Cortex of kidney (tissue), 1 donor: ENCODE measurements at places on chromosomes 6 and 20.

GRCh38 chr20:4794846-4795245 lies 73.1 kb downstream of the PRND start:
- no peak for DNase-seq

DNA sequence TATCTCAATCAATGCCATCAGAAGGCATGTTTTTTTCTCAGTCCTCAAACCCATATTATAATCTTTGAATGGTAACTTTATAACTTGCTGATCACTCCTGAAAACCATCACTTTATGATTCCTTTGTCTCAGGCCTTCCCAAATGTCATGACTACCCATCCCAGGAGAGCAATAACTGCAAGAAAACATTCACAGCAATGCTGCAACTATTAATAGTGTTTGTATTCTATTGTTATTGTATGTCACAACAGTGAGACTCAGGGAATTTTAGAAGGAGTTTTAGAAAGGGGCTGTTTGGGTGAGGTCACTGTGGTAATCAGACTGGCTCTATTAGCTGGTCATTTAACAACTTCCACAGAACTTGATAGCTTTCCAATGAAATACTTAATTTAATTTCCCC lies 301.4 kb upstream of the TBX18 start:
- DNase-seq, result no peak

DNA sequence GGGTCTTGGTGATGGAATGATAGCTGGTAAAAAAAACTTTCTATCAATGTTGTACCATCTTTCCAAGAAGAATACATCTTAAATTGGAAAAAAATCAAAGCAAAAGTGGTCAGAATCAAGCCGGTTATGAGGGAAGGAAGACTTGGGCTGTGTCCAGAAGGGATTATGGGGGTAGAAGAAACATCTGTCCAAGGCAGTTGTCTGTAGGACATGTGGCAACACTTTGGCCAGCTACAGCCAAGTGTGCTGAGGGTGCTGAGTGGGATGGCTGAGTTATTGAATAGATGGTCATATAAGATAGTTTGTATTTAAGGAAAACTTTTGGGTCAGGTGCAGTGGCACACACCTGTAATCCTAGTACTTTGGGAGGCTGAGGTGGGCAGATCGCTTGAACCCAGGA lies 38.4 kb downstream of the INSM1 start:
- no peak for DNase-seq

DNA sequence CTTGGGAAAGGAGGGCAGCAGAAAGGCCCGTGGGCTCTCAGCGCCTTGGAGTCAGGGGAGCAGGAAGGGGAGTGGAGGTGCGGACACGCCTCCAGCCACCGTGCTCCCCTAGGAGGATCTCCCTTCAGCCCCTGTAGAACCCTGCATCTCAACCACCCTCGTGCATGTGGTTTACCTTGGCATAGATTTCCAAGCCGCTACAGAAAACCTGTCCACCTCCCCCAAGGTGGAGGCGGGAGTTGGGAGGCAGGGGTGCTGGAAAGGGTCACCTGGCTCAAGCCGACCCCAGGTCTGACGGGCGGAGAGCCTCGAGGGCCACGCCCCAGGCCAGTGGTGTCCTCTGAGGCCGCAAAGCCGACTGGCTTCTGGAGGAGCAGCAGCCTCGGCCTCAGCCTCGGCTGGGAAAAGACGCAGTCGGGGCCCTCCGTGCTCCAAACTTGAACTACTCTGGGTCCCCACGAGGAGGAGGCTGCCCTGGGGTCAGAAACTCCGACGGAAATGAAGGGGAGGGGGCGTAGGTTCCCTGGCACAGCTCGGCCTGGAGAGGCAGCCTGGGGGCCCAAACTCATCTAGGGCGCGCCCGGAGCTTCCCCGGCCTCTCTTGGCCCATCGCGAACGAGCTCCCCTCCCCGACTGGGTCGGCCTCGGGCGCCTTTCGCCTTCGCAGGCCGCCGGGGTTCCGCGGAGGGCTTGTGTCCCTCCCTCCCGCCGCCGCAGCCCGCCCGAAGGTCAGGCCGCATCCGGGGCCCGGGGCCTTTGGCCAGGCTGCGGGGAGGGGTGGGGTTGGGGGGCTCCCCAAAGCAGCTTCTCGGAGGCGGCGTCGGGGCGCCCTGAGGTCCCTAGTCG lies 6.3 kb upstream of the FOXF2 start:
- no peak for DNase-seq

- DNase-seq, result no peak
Measured at GRCh38 chr6:53495506-53496499, 49.1 kb downstream of the GCLC start.

DNA sequence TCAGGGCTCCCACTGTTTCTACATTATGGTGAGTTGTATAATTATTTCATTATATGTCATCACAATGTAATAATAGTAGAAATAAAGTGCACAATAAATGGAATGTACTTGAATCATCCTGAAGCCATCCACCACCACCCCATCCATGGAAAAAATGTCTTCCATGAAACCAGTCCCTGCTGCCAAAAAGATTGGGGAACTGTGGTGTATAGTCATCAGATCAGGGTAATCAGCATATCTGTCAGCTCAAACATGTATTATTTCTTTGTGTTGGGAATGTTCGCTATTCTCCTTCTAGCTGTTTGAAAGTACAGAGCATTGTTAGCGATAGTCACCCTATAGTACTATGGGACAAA lies 33.8 kb upstream of the SLC22A23 start:
- DNase-seq, result no peak

DNA sequence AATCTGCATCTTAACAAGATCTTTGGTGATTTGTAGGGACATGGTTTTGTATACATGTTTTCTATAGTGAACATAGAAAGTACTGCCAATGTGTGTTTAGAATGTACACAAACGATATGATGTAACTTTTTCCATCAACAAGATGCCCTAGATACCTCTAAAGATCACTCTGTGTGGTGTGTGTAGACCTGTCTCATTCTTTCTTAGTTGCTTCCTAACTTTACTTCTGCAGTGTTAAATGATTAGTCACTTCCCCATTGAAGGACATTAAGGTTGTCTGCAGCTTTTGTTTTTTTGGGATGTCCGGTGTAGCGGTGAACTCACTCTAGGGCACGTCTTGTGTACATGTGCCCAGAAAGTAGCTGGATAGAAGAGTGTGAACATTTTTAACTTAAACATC lies 35.9 kb downstream of the CDYL start:
- no peak for DNase-seq

DNA sequence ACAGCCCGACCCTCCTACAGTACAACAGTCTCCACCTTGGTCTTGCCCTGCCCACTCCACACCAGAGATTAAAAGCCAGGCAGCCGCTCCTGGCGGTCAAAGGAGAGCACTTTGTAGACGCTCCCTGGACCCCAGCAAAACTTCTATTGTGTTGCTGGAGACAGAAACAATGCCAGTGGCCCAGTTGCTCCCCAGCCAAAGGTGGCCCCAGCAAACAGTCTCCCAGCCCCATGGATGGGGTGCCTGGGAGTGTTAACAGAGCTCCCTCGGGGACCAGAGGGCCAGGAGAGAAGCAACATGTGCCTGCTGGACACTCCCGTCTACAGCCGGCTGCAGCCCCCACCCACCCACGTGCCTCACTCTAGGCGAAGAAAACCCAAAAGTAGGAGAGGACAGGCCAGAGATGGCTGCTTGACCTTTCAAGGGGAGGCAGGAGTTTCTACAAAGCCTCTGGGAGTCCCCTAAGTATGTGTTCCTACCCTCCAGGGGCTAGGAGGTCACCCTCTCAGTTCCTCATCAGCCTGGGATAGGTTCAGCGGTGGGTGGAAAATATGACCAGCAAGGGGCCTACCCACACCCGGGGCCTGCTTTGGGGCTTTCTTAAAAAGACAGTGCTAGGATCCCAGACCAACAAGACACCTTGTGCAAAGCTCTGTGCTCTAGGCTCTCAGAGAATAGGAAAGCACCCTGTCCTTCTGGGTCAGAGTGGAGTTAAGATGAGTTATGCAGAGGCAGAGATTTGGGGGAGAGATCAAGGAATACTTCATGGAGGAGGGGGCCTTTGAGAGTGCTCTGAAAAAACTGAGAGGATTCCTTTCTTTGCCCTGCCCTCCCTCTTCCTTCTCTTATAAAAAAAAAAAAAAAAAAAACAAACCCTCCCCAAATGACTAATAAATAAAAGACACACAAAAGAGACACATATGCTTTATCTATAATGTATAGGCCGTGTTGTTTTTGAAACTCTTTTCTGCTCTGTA lies 19.0 kb upstream of the PREX1 start:
- DNase-seq, result no peak

GRCh38 chr6:163721922-163722692 lies 307.6 kb downstream of the QKI start:
- no peak for DNase-seq

DNA sequence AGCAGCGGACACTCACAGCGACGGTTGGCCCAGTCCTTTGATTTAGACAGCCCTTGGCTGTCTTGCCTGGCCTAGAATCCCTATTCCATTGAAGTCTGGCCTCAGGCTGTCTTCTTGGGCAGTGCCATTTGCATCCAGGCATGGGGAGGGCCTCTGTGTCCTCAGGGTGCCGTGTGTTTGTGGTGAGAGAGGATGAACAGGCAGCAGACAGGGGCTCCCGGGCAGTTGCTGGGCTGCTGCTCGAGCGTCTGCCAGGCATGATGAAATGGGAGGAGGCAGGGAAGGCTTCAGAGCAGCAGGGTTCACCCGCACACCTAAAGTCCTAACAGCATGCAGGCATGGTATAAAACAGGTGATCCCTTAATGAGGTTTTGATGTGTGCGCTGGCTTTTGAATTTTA lies 126.9 kb downstream of the SOBP start:
- no peak for DNase-seq

DNA sequence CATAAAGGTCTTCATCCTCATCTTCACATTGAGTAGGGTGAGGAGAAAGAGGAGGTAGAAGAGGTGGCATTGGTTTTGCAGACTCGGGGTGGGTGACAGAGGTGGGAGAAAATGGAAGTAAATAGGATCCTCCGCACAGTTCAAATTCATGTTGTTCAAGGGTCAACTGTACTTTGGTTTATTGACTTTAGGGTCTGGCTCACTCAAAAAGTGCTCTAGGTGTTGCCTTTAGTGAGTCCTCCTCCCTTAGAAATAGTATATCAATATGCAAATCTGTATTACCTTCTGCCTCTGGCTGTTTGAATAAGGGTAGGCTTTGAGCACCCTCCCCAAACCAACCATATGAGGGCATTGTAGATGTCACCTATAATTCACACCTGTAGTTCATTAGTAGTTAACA lies 54.7 kb downstream of the KIF6 start:
- DNase-seq, result no peak

GRCh38 chr6:25352285-25352684 lies 73.1 kb downstream of the CARMIL1 start:
- DNase-seq, result no peak

GRCh38 chr20:32858701-32859372 lies at the start of gene EFCAB8:
EFCAB8 (plus strand) TSS chr20:32858923; CDS start chr20:32863793, 4,870 bp downstream.
- no peak for DNase-seq

- DNase-seq, result no peak
Measured at GRCh38 chr6:31712296-31712695, 2.9 kb upstream of the LY6G6D start.

GRCh38 chr20:14830466-14830865 lies 493.1 kb upstream of the FLRT3 start:
- no peak for DNase-seq

GRCh38 chr6:139325125-139325524 lies 33.3 kb upstream of the TXLNB start:
- DNase-seq, result no peak

DNA sequence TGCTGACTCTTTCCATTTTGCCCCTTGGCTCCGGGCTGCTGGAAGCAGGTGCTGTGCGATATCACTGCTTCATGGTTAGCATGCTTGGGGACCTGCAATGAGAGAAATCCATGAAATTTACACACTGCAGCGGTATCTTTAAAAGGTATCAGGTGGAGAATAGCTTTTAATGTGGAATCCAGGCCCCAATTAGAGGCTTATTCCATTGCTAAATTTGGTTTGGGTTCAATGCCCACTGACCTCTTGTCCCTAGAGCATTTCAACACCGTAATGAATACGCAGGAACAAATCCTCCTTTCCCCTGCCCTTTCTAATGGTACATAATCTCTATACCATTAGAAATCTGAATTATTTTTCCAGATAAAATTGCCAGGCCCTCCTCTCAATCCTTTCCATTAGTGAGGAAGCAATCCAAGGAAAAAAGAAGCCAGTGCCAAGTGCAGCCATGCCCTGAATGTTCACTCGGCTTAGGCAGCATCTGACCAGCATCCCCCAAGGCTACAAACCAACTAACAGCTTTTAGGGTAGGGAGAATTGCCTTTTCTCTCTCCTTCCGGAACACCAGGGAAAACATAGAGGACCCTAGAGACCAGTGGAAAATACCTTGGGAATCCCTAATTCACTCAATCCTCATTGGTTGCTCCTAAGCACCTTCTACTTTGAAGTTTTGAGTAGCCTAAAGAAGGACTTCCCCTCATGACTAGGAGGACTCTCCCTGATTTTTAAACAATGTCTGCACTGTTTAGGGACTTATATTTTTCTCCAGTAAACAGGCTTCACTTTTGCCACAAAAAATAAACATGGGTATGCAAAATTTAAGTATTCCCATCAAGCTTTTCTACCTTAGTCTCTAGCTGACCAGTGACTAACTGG lies 143.1 kb downstream of the QRSL1 start:
- DNase-seq, result no peak

DNA sequence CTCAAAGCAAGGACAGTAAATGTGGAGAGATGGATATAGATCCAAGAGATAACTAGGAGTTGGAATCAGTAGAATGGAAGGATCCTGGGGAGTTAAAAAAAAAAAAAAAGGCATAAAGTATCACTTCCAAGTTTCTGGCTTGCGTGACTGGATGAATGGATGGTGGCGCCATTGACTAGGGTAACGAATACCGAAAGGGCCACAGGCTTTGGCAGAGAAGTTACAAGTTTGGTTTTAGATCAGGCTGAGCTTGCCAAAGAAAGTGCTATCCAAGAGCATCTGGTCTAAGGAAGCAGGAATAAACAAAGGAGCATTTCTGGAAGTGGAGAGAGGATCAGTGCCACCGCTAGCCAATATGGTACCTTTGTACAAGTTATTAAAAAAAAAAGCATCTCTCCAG lies 17.5 kb downstream of the L3MBTL1 start:
- no peak for DNase-seq

- DNase-seq, result no peak
Measured at GRCh38 chr20:13166011-13166410, 55.1 kb upstream of the ISM1 start.

GRCh38 chr6:154849475-154849874 lies 116.3 kb downstream of the SCAF8 start:
- no peak for DNase-seq

DNA sequence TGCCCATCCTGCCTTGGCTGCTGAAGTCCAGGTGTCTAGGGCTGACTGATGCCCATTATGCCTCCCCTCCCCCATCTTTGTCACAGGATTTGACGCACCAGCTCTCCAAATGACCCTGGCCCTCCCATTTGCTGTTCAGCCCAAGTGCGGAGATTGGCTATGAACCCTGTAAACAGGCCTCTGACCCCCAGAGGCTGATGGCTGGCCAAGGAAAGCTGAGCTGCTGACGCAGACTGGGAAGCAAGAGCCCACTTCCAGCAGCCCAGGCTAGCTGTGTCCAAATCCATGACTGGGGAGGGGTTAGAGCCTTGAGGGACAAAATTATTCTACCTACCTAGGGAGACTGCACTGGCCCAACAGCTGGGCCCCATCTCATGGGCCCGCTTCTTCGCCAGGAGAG lies 797 bp upstream of the GNRH2 start:
- DNase-seq, result no peak
